ENCODE measurements at places on chromosomes 13 and 19. TPM values are rescaled to one million over a fixed set of nuclear protein-coding genes. Genes with fewer than 3 reads are reported as not detected.

The ZNF816 gene
- total RNA-seq, result 12.6 TPM

The TRIM13 gene
- total RNA-seq, result 12.5 TPM

The UBE2L5 gene
- not detected for total RNA-seq

The PRR20B gene
- total RNA-seq, result not detected

DNA sequence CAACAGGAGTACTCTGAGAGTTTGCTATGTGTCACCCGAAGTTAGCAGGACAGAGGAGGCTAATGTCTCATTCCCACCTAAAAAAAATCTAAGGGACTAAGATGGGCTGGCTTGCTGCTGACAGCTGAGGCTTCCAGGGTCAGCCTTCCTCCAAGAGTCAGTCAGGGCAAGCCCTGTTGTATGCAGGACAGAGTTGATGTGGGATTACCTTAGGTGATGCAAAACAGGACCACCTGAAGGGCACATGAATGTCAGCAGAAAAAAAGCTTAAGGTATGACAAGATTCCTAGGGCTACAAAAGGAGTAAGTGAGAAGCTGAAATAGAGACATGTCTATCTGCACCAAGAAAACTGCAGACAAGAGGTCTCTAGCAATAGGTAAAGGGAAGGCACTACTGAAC lies 151.5 kb downstream of the NHLRC3 start:
- H3K27me3 ChIP-seq, result peaks cover 9% of the 10 kb centered on the region
- no peak overlapping the region for H3K4me3 ChIP-seq
- H3K36me3 ChIP-seq, result no peaks in the 10 kb centered on the region
- H3K4me1 ChIP-seq, result no peaks in the 10 kb centered on the region
- no peak overlapping the region for H3K27ac ChIP-seq

DNA sequence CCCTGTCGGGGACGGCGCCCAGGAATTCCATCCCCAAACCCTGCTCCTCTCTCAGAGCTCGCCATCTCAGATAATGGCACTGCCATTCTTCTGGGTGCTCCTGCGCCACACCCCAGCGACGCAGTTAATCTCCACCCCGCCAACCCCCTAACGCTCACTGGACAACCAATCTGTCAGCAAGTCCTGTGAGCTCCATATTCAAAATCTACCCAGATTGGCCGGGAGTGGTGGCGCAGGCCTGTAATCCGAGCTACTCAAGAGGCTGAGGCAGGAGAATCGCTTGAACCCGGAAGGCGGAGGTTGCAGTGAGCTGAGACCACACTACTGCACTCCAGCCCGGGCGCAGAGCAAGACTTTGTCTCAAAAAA lies 18.6 kb downstream of the FCGBP start:
- peaks cover 8% of the 10 kb centered on the region for H3K36me3 ChIP-seq
- no peaks in the 10 kb centered on the region for H3K27me3 ChIP-seq
- H3K4me3 ChIP-seq, result no peak overlapping the region
- H3K27ac ChIP-seq, result no peak overlapping the region
- peaks cover 4% of the 10 kb centered on the region for H3K4me1 ChIP-seq
- DNase-seq, result no peak

- no peak for DNase-seq
- no peak overlapping the region for H3K4me3 ChIP-seq
- peaks cover 5% of the 10 kb centered on the region for H3K4me1 ChIP-seq
- H3K36me3 ChIP-seq, result peaks cover 3% of the 10 kb centered on the region
- no peaks in the 10 kb centered on the region for H3K27me3 ChIP-seq
Measured at GRCh38 chr19:38890686-38891085, 8.7 kb downstream of the SIRT2 start.

DNA sequence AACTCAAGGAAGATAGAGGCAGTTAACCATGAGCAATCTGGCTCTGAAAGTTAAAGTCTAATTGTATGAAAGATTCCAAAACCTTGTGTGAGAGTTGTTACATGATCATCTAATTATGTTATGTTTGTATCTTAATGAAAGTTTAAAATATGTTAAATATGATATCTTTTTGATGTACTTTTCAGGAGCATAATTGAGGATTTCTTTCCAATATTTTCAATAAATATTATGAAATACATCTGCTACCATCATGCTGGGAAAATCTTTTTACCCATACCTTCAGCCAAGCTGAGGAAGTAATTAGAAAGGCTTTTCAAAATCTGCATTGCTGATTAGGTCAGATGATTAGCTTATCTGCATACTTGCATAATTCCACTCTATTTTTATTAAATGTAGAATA lies 318.4 kb downstream of the KLF12 start:
- H3K4me3 ChIP-seq, result no peak overlapping the region
- peaks cover 6% of the 10 kb centered on the region for H3K4me1 ChIP-seq
- no peak for DNase-seq
- no peaks in the 10 kb centered on the region for H3K27me3 ChIP-seq
- H3K36me3 ChIP-seq, result peaks cover 18% of the 10 kb centered on the region
- no peak overlapping the region for H3K27ac ChIP-seq

DNA sequence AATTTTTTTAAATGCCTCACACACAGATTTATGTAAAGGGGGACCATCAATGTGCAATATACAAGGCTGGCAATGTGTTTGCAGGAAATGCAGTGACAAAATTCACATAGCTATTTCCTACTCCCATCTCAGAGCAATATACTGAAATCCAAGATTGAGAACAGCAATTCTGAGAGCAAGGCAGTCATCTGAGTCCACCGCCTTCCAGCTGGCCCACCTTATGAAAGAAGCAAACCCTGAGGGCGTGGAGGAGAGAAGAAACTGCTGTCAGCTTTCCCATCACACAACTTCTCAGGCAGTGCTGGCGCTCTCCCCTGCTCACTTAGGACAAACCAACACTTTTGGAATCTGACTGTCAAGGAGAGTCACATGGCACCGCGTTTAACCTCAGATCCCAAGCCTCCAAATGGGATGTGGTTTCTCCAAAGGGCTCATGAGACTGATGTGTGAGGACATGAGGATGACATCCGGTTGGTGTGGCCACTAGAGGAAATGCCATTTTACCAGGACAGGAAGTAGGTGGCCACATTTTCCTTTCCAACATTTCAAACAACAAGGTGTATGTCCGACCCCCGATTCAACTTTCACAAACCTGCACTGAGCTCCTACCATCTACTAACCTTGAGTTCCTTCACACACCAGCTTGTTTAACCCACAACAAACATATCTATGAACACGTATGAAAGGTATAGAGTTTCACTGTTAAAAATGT lies 3.7 kb upstream of the DOCK9 start:
- peak; percentile 41 for DNase-seq
- H3K4me1 ChIP-seq, result peaks cover 85% of the 10 kb centered on the region
- peaks cover 11% of the 10 kb centered on the region for H3K36me3 ChIP-seq
- no peaks in the 10 kb centered on the region for H3K27me3 ChIP-seq
- peak overlapping the region; percentile 79 for H3K27ac ChIP-seq
- H3K4me3 ChIP-seq, result peak overlapping the region; percentile 1

- peaks cover 8% of the 10 kb centered on the region for H3K4me1 ChIP-seq
- H3K4me3 ChIP-seq, result no peak overlapping the region
- DNase-seq, result no peak
- H3K27ac ChIP-seq, result peak overlapping the region; percentile 26
- H3K27me3 ChIP-seq, result no peaks in the 10 kb centered on the region
Measured at GRCh38 chr13:45508776-45509175, 44.0 kb downstream of the COG3 start.

- no peaks in the 10 kb centered on the region for H3K36me3 ChIP-seq
- H3K27ac ChIP-seq, result no peak overlapping the region
- DNase-seq, result no peak
- no peaks in the 10 kb centered on the region for H3K27me3 ChIP-seq
Measured at GRCh38 chr13:103573446-103573845, 507.2 kb upstream of the SLC10A2 start.

- DNase-seq, result no peak
- H3K27ac ChIP-seq, result no peak overlapping the region
- no peak overlapping the region for H3K4me3 ChIP-seq
- H3K27me3 ChIP-seq, result peaks cover 1% of the 10 kb centered on the region
- peaks cover 4% of the 10 kb centered on the region for H3K4me1 ChIP-seq
Measured at GRCh38 chr19:34495416-34495815, 13.9 kb downstream of the WTIP start.

DNA sequence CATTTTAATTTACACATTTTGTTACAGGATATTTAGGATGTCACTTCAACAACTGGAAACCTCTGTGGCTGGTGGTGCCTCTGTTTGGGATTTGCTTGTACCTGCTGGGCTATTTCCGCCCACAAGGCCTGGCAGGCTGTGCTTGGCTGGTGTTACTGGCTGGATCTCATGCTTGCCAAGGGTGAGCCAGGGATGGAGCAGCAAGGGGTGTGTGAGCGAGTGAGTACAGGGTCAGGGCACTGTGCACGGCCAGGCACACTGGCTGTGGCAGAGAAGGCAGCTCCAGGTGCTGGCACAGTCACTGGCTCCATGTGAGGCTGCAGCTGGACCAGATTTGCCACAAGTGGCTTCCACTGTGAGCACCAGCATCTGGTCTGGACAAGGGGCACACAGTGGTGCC lies 1254.8 kb downstream of the SLITRK5 start:
- H3K27ac ChIP-seq, result no peak overlapping the region
- H3K4me1 ChIP-seq, result no peaks in the 10 kb centered on the region
- H3K4me3 ChIP-seq, result no peak overlapping the region
- no peak for DNase-seq
- H3K27me3 ChIP-seq, result no peaks in the 10 kb centered on the region

Measured in activated CD8-positive, alpha-beta T cell treated with anti-CD3 and anti-CD28 coated beads for 36 hours (primary cell).